ENCODE measurements at places on chromosomes 3 and 15. TPM values are rescaled to one million over a fixed set of nuclear protein-coding genes. Genes with fewer than 3 reads are reported as not detected.

GPR87 gene
- polyA plus RNA-seq = 0.05 TPM

GOLGA8J gene
- not detected for polyA plus RNA-seq

THPO gene
- 4.7 TPM for polyA plus RNA-seq

NT5DC2 gene
- polyA plus RNA-seq = 240 TPM
